Dermis microvascular lymphatic vessel endothelial cell (primary cell): ENCODE measurements at places on chromosomes 5 and 9.

- DNase-seq: no peak
These were observed 1695.4 kb upstream of the WWC1 start for GRCh38 chr5:166596043-166596442.

GRCh38 chr5:7348168-7348854 is 47.6 kb upstream of the ADCY2 start:
- DNase-seq: no peak

GRCh38 chr5:111221139-111221538 is 3.0 kb upstream of the CAMK4 start:
- no peak for DNase-seq

- no peak for DNase-seq
These were observed 137.0 kb downstream of the ADAMTSL1 start for GRCh38 chr9:18610956-18611355.

DNA sequence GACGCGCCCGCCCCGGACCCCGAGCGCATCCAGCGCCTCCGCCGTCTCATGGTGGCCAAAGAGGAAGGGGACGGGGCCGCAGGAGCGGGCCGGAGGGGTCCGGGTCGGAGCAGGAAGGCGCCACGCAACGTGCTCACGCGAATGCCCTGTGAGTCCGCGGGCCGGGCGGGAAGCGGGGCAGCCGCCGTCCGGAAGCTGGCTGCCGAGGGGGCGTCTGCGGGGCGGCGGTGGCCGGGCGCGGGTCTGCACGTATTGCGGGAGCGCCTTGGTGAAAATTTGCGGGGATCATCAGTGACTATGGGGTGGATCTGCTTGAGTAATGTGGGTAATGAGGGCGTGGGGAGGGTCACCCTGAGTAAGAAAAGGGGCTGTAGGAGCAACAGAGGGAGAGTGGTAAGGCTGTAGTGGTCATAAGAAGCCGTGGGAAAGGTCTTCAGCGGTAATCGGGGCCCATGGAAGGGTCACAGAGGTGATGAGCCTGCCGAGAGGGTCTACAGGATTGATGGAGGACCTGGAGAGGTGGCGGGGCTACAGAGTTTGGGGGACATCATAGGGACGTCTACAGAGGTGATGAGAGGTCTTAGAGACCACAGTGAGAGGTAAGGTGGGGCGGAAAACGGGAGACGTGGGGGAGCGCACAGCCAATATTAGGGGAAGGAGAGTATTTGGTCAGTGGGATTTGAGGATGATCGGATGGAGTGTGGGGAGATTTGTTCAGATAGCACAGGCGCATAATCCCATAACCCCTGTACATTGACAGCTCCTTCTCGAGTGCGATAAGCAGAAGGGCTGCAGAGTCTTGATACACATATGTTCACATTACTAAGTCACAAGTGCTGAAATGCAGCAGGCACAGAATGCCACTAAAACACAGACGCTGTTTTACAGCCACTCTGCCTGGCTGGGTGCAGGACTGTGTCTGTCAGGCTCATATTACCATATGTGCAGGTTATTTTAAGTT is 819 bp downstream of the LSM11 start:
- peak; percentile 39 for DNase-seq

- DNase-seq: no peak
These were observed 21.1 kb downstream of the ADAMTSL1 start for GRCh38 chr9:18495065-18495464.

DNA sequence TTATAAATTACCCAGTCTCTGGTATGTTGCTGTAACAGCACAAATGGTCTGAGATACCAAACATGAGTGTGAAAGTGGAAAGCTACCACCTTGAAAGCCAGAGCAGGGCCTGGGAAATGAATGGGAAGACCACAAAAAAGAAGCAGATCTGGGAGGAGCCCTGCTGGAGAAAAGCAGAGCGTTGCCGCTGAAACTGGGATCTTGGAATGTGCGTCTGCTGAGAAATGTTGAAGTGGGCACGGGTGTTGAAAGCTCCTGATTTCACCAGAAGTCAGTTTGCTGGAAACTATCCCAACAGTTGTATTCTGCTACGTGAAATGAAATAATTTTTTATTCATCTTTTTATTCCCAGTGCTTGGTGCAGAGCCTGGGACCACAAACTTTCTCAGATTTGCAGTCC is 40.0 kb downstream of the NUDT12 start:
- DNase-seq: no peak

- DNase-seq: no peak
These were observed 107.6 kb upstream of the PHYKPL start for GRCh38 chr5:178340187-178340586.

DNA sequence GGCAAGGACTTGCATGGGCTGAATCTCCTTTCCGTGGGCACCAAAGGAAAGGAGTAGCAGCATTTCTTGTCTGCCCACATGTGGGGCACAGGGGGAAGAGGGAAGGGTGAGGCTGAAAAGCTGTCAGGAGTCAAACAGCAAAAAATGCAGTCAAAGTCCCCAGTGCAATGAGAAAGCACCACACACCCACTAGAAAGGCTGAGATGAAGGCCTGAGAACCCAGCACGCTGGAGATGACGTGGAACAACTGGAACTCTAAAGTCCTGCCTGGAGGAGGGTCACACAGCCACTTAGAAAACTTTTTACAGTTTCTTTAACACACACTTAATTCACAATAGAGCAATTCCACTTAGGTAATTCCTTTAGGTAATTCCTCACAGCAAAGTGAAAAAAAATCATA is 94.6 kb upstream of the IGFBPL1 start:
- no peak for DNase-seq

DNA sequence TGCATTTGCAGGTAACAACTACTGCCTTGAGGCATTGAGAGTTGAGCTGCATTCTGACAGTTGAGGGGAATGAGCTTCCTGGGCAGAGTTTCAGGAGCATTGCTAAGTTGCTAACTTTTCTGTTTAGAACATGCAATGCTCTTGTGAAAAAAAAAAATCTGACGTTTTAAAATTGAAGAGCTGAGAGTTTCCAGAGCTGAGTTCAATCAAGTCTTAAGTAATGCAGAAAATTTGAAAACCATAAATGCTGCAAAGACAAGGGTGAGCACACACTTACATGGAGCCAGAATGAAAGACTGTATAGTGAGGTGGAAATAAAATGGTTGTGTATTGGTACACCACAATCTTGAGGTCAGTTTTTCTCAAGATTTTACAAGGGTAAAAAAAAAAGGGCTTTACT is 166.0 kb downstream of the GABRB2 start:
- no peak for DNase-seq

GRCh38 chr5:9661316-9662015 is 31.3 kb upstream of the TAS2R1 start:
- no peak for DNase-seq

DNA sequence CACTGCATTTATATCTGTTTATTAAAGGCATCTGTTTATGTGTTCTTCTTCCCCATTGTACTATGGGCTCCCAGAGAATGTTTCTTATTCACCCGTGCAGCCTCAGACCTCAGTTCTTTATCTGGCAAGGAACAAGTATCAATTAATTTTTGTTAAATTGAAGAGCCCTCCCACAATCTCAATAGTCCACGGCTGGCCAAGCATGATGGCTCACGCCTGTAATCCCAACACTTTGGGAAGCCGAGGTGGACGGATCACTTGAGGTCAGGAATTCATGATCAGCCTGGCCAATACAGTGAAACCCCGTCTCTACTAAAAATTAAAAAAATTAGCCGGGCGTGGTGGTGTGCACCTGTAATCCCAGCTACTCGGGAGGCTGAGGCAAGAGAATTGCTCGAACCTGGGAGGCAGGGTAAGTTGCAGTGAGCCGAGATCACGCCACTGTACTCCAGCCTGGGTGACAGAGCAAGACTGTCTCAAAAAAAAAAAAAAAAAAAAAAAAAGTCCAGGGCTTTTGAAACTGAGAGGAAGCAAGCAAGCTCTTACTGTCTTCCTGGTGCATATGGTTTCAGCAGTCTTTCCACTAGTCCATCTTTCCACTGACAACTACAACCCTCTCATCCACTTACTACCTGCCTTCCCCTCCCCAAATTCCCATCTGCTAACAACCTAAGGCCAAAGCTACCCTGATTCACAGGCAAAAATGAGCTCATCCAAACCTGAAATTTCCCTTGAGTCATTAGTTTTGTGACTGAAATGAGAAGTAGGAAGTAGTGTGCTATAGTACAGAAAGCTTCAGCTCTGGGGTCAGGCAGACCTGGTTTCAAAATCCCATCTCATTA is 2.3 kb upstream of the HK3 start:
- no peak for DNase-seq

- no peak for DNase-seq
These were observed 187.3 kb downstream of the RAB3C start for GRCh38 chr5:58770136-58770535.

DNA sequence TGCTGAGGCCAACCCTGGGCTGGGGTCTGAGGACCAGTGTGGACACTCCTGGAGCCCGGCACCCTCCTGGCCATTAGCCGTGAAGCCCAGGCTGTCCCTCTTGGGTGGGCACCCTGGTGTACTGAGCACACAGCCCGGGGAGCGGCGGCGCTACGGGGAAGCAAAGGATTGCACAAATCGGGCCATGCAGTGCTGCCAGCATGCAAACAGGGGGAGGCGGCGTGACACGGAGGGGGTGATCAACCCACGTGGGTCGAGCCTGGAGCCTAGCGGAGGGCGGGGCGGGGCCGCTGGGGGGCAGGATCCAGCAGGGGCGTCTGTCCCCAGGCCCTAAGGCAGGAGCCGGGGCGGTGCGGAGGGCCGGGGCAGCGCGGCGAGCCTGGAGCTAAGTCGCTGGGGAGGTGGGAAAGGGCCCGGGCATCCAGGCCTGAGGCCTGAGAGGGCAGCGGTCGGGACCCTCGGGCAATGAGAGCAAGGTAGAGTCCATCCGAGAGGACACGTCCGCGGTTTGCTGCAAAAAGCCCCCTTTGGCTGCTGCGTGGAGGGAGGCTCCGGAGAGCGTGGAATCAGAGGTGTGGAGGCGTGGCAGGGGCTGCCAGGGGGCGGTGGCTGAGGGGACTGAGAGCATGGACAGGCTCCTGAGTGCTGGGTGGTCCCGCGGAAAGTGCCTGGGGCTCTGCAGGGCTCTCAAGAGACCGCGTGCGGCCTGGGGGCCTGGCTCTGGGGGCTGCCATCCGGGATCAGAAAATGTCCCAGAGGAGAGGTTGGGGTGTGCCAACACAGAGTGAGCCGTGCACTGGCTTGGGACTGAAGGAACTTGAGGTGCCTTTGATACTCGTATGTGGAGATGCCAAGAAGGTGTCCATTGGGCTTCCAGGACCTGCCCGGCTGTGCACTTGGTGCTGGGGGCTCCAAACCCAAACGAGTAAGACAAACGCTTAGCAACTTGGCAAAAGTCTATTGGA is 94.2 kb downstream of the BARX1 start:
- no peak for DNase-seq

DNA sequence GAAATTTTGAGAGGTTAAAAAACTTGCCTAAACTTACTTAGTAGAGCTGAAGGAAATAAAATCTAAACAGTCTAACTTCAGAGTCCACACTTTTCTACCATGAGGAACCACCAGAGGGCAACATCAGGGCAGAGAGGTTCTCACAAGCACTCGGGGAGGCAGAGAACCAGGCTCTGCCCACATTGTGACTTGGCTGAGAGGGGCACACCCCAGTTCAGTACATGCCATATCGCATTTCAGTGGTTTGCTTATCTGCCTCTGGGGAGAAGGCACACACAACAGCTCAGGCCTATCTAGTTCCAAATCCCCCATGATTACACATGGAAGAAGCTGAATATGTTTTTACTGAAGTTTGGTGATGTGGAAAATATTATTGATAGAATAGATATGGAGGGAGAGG is 49.2 kb downstream of the EQTN start:
- DNase-seq: peak; percentile 38

DNA sequence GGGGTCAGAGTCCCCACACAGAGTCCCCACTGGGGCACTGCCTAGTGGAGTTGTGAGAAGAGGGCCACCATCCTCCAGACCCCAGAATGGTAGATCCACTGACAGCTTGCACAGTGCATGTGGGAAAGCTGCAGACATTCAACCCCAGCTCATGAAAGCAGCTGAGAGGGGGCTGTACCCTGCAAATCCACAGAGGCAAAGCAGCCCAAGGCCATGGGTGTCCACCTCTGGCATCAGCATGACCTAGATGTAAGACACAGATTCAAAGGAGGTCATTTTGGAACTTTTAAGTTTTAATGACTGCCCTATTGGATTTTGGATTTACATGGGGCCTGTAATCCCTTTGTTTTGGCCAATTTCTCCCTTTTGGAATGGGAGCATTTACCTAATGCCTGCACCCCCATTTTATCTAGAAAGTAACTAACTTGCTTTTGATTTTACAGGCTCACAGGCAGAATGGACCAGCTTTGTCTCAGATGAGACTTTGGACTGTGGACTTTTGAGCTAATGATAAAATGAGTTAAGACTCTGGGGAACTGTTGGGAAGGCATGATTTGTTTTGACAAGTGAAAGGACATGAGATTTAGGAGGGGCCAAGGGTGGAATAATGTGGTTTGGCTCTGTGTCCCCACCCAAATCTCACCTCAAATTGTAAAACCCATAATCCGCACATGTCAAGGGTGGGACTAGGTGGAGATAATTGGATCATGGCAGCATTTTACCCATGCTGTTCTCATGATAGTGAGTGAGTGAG is 56.3 kb upstream of the ITGA1 start:
- DNase-seq: no peak

GRCh38 chr5:126526493-126526892 is 68.5 kb downstream of the ALDH7A1 start:
- no peak for DNase-seq

DNA sequence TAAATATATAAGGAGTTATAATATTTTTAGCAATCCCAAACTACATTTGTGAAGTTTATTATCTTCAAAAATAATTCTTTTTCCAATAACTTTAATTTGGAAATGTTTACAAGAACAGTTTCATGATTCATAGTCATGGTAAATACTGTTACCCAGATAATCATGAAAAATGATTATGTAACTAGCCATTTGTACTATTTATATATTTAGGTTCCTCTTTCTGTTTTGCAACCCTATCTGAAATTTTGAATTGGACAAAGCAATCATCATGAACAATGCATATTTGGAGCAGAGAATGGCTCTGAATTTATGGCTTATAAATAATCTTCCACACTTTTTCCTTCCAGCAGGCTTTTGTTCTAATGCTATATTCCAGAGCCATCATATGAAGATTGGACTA is 499.7 kb downstream of the SLCO4C1 start:
- no peak for DNase-seq
